ENCODE measurements at places on chromosomes 7 and 10.

GRCh38 chr7:97004247-97005182, 838 bp upstream of the DLX6 start:
- DNase-seq: no peak

DNA sequence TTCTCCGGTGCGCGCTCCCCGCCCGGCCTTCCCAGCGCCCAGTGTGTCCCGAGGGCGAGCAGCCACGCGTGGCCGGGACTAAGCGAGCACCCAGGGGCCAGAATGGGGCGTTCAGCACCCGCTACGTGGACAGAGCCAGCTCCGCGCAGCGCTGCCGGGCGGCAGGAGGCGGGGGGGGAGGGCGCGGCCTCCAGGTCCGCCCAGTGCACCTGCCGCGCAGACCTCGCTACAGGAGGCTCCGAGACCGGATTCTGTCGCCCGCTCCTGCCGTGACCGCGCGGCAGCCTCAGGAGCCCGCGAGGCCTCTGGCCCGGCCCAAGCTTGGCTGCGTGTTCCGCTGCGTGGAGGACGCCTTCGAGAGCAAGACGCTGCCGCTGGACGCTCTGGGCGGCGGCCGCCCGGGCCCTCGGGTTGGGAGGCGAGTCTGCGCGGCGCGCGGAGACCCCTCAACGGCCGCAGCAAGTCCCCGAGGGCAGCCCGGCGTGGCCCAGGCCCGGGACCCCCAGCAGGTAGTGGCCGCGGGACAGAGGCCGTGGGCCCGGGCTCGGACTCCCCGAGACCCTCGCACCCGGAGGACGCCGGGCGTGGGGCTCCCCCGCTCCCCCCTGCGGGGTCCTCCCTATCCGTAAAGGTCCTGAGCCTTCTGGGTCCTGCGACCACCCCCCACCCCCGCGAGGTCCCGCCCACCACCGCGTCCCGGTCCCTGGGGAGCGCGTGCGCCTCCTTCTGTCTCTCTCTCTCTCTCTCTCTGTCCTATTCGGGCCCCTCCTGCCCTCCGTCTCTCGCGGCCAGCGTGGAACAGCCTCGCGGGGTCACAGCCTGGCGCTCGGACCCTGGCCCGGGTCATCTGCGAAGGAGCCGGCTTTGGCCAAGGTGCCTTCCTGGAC, 904 bp upstream of the DPYSL4 start:
- DNase-seq: no peak

DNA sequence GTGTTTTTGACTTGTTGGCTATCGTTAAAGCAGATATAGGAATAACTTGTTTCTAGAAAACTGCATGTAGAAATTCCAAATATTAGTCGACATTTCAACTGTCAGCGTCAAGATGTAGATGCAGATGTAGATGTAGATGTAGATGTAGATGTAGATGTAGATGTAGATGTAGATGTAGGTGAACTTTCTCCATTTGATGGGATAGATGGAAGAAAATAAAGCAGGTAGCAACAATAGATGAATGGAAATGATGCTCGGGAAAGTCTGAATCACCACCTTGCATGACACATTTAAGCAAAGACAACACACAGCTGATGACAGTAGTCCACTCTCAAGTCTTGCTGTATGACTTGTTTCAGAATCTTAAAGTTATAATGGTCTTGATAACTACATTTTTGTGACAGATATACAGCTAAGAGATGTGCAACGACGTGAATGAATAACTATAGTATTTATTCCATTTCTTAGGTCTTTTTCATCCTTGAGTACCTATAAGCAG, 53.5 kb downstream of the SND1 start:
- DNase-seq: no peak

DNA sequence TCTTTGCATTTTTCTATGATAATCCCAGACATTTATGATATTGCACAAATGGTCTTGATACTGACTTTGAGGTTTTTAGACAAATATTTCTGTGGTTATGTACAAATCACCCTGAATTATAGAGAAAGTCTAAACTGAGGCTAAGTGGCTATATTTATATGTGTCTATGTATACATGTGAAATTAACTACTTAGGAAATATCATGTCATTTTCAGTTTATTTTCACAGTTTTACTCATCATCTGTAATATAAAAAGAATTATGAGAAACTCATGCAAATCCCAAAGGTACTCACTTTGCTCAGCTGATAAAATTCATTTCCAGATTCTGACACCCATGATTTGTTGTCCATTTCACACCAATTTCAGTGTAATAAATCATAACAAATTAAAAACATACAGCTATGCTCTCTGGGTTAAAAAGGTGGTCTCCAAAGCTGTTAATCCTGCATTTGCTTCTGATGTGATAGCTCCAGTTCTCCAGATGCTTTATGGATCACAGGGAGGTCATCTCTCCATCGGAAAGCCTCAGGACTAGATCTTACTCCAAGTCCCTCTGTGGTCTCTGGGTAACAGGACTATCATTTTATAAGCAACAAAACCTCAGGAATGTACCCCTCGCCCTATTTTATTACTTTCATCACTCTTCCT, 673.9 kb downstream of the PARD3 start:
- no peak for DNase-seq

DNA sequence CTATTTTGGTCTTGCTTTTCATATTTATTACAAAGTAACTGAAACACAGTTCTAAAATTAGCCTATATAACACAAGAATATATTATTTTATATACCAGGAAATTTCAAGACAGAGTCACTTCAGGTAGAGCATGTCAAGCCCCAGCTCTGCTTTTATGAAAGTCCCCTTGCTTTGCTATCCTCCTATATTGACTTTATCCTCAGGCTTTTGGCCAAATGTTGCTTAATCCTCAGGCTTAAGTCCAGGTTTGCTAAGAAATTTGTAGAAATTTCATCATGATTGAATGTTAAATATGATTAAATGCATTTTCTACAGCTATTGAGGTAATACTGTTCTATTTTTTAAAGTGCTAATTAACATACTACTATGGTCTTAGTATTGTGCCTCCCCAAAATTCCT, 227.6 kb downstream of the FZD1 start:
- DNase-seq: no peak

- no peak for DNase-seq
These were observed 411.4 kb downstream of the PAXIP1 start for GRCh38 chr7:154591544-154591943.

DNA sequence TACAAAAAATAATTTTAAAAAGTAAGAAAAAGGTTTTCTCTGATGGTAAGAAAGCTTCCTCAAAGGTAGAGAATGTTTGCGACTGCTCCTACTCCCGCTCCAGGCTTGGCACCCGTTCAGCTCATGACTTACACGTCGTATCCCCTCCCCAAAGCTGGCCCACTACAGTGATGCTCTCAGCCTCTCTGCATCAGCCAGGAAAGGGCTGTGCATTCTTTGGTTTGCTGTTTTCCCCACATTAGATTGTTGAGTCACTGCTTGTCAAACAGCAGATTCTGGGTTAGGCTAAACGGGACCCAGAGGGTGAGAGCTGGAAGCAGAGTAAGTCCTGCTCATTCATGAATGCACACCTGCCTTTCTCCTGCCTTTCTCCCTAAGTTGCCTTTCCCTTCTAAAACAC, 54.7 kb upstream of the NMT2 start:
- no peak for DNase-seq

DNA sequence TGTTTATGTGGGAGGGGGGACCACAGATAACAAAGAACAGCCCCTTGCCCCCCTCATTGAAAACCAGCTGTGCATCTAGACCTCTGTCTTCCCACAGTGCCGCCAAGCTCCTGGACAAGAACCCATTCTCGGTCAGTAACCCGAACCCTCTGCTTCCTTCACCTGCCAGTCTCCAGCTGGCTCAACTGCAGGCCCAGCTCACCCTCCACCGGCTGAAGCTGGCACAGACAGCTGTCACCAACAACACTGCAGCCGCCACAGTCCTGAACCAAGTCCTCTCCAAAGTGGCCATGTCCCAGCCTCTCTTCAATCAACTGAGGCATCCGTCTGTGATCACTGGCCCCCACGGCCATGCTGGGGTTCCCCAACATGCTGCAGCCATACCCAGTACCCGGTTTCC, 91.0 kb upstream of the PDCD4 start:
- DNase-seq: no peak

DNA sequence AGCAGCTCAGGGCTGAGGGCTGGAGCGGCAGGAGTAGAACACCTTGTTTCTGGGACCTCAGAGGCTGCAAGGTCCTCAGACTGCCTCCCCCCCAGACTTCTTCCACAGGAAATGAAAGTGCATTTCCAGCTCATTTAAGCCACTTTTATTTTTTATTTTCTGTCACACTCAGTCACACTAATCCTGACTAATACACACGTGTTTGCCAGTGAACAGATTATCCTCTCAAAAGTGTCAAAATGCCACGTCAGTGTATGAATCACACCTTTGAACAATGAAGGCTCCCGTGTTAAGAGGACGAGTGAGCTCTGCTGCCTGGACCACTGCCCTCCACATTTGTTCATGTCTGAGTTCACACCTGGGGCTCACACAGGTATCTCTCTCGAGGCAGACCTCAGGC, 488.5 kb downstream of the DNAJB6 start:
- DNase-seq: no peak

- no peak for DNase-seq
These were observed 248.3 kb downstream of the ADARB2 start for GRCh38 chr10:1488970-1489548.

- no peak for DNase-seq
These were observed 124.3 kb upstream of the WNT16 start for GRCh38 chr7:121204537-121204936.

DNA sequence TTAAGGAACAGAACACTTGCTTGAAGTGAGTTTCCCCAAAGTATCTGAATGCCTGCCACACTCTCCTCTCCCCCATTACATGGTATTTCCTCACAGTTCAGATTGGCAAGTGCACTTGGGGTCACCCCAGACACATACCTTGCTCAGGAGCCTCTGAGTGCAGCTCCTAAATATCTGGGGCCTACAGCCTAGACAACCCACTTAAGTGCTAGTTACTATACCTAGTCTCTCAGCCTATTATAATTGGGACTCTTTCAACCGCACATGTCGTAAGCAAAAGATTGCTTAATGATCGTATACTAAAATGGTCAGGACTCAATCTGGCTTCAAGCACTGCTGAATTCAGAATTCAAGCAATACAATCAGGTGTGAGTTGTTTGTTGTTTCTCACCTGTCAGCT, 19.9 kb downstream of the TMEM176B start:
- no peak for DNase-seq

DNA sequence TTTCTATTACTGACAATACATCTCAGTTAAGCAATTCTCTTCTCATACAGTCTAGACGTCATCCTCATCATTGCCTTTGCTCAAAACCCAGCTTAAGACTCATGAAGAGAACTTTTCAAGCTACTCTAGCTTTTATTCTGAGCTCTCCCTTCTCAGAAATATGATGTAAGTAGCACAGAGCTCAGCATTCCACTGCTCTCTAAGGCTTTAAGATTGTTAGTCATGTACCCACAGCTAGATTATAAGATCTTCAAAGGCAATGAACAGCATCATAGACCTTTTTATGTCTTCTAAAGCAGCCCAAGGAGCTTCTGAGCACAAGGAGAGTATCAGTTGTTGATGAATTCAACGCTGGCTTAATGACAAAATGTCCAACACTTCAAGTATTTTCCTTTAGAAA, 119.3 kb downstream of the NRP1 start:
- DNase-seq: no peak

DNA sequence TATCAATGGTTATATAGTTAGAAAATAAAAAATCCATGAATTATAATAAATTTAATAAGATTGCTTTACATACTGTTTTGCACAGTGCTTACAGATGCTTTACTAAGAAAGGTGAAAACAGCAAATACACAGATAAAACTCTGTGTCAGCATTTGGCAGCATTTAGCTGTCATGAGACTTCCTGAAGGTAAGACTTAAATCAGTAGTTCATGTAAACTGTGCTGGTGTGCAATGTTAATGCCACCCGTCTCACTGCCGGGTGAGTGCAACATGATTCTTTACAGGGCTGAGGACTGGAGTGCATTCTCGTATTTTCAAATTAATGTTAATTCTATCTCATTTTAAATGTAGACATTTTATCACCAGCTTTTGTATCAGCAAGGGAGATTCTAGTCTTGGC, 326.2 kb upstream of the POT1 start:
- DNase-seq: no peak

GRCh38 chr7:568031-568951, 48.6 kb upstream of the PDGFA start:
- DNase-seq: no peak

DNA sequence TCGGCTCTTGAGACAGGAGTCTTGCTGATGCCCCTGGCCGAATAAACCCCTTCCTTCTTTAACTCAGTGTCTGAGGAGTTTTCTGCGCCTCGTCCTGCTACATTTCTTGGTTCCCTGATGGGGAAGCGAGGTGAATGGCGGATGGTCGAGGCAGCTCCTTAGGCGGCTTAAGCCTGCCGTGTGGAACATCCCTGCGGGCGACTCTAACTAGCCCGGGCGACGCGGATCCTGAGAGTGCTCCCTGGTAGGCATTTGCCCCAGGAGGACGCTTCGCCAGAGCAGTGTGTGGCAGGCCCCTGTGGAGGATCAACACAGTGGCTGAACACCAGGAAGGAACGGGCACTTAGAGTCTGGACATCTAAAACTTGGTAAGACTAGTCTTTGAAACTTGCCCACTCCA, 12.0 kb upstream of the EPHB4 start:
- no peak for DNase-seq

DNA sequence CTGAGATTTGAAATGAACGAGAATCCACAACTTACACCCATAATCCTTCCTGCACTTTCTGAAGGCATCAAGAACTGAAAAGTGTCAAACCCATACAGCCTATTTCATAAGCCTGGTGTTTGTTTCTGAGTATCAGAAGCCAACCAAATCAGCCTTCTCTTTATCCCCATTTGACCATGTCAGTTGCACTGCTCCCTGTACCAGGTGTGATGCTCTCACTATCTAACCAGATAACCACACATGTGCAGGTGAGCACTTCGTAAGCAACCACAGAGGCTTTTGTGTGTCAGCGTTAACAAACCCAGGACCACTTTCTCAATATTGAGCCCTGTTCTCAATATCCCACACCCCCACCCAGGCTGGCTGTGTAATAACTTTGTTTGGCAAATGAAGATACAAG, 114.4 kb downstream of the DOCK4 start:
- no peak for DNase-seq

- no peak for DNase-seq
These were observed 94.8 kb upstream of the SORCS3 start for GRCh38 chr10:104546336-104546735.

DNA sequence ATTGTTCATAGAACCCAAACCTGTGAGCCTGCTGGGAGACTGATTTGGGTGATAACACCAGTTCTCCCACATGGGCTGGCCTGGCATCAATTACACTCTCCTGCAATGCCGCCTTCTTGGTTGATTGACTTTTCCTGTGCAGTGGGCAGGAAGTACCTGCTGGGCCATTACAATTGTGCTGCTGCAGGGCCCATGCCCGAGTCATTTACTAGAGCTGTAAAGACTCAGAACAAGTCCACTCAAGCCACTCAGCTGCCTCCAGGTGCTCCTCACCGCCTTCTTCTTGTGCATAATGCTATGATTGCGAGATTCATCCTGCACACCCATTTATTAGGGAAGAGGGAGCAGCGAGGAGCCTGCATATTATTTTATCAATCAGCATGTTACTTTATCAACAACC, 264.0 kb downstream of the TCERG1L start:
- DNase-seq: no peak

- DNase-seq: no peak
These were observed 78.1 kb upstream of the IMMP2L start for GRCh38 chr7:111640416-111640815.
